ENCODE measurements at places on chromosomes 5 and 9. TPM values are rescaled to one million over a fixed set of nuclear protein-coding genes. Genes with fewer than 3 reads are reported as not detected.

SHB gene
- total RNA-seq, result 58.0 TPM

AHRR gene
- total RNA-seq, result 3.5 TPM

PPP1R26 gene
- 15.3 TPM for total RNA-seq

PSMD5 gene
- total RNA-seq, result 38.1 TPM

PROB1 gene
- 0.33 TPM for total RNA-seq

SV2C gene
- total RNA-seq, result not detected

SPINK5 gene
- not detected for total RNA-seq

ZNF366 gene
- not detected for total RNA-seq

ESM1 gene
- total RNA-seq, result not detected

HSPA4 gene
- total RNA-seq, result 197 TPM

ODF2 gene
- 30.1 TPM for total RNA-seq

PCDHA4 gene
- total RNA-seq, result 2.0 TPM

C9 gene
- not detected for total RNA-seq

SPATA31E1 gene
- not detected for total RNA-seq

ADGRV1 gene
- total RNA-seq, result 0.75 TPM

SEMA6A gene
- total RNA-seq, result 0.21 TPM

IER5L gene
- 77.0 TPM for total RNA-seq

PRDM9 gene
- total RNA-seq, result not detected

FAM53C gene
- total RNA-seq, result 22.9 TPM

NOTCH1 gene
- total RNA-seq, result 12.2 TPM

C7 gene
- total RNA-seq, result not detected

ANKRD18B gene
- total RNA-seq, result 6.0 TPM

FAM200C gene
- total RNA-seq, result 2.5 TPM

NR5A1 gene
- not detected for total RNA-seq

PCDHGA3 gene
- not detected for total RNA-seq

RORB gene
- not detected for total RNA-seq

STXBP1 gene
- 18.4 TPM for total RNA-seq

C9orf153 gene
- total RNA-seq, result not detected

OBP2B gene
- not detected for total RNA-seq

STPG3 gene
- not detected for total RNA-seq

NIM1K gene
- 0.27 TPM for total RNA-seq

OTULINL gene
- total RNA-seq, result 4.9 TPM
